Stimulated activated CD4-positive, alpha-beta T cell treated with anti-CD3 and anti-CD28 coated beads, Interleukin-1b, Interleukin-23, amount 100 ng/mL, for 48 hours (primary cell): ENCODE measurements at places on chromosomes 3 and 15.
A peak's percentile ranks its signal among the peaks of the same experiment; 100 is the strongest.

DNA sequence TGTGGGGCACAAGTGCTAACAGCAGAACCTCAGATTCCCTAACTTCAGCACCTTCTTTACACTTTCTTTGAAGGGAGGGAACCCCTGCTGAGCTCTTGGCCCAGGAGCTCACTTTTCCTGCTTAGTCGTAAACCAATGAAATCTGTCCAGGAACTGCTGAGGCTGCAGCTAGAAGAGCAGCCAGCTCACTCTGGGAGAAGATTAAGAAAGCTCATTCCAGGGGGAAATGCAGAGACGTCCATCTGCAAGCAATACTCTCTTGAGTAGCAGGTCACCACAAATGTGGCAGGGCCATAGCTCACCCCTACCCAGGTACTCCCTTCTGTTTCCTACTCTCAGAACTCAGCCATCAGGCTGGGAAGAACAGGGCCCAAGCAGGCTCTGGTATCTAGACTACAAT is 103.3 kb downstream of the WDR76 start:
- no peak for DNase-seq

- no peak for DNase-seq
Observed at GRCh38 chr3:128285042-128285966, 132.0 kb downstream of the EEFSEC start.

DNA sequence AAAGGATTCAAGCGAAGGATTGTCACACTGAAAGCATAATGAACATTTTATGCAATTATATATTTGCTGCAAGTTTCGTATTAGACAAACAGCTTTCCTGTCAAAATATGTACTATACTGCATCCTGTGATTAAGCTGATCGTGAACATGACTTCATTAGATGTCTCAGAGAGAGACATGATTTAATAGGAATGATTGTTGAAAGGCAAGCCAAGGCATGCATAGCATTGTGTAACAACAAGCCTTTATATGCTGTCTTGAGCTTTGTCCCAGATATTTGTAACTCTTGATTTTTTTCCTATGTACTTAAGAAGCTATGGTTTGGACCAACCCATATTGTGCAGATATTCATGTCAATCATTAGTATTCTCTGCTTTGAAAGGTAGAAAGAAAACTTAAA is 309.1 kb downstream of the KCNH8 start:
- DNase-seq = no peak

DNA sequence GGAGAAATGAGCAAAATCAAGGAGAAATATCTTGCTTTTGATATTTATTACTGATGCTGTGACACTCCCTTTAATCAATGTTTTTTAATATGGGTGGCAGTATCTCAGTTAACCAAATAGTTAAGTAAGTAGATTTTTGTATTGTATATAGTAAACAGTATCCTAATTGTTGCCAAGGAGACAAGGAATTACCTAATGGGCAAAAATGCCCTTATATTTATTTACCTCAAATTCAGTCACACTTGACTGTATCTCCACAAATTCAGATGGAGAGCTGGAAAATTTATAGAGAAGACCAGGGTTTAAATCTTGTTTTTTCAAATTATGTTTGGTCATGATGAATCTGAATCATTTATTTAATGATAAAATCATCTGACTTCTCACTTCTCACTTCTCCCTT is 3.6 kb upstream of the CHD2 start:
- DNase-seq = no peak

GRCh38 chr3:150779402-150779858 is 16.5 kb upstream of the SIAH2 start:
- DNase-seq = no peak

DNA sequence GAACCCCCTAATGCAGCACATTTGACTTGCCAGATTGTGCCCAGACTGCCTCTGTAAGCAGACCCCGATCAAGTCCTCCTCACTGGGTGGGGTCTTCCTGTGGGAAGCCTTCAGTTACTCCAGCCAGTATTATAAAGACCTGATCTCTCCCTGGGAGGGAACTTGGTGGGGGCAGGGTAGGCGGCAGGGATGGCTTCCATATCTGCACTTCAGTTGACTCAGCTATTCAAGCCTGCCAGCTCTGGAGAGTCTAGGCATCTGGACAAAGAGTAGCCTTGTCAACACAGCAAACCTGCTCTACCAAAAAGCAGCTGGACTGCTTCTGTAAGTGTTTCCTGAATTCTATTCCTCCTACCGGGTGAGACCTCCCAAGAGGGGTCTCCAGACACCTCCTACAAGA is 21.0 kb upstream of the SLC25A38 start:
- DNase-seq = no peak

DNA sequence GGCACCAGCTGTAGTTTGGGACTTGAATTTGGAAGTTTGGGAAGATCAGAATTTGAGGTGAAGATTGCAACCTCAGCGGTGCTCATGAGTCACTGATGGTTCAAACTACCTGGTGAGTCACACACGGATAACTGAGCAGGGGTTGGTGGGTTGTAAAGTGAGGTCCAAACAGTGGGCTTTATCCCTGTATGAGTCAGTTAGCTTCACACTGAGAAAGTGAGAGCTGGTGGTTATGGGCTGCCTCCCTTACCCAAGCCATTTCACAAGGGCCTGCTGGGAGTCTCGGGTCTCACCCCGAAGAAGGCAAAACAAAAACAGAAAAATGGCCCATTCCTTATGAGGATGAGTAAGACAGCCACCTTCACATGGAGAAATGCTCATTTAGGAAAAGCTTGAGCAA is 77.0 kb downstream of the ITGA11 start:
- no peak for DNase-seq

GRCh38 chr3:126056088-126056487 is 27.8 kb downstream of the SLC41A3 start:
- no peak for DNase-seq

- DNase-seq = no peak
Observed at GRCh38 chr3:69784954-69785514, 45.8 kb downstream of the MITF start.

DNA sequence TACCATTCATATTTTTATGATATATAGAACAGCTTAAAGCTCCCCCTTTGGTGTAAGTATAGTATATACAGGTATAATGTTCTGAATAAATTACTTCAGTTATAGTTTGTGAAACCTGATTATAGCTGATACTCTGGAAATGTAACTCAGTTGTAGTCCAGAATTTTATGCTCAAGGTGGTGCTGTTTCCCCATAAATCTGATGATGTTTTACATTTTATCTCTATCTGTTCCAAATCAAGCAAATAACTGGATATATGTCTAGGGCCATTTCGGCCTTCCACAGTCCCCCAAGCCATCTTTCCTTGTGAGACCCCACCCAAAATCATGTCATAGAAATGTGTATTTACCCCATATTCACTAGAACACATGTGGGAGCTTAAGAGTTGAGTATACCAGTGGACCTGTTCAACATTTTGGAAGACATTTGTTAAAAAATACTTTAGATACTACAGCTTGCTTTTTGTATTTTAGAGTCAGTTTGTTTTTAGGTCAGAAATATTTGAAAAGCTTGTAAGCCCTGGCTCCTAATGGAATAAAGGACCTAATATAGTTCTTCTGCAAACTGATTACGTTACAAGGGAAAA is 107.1 kb downstream of the ATG7 start:
- DNase-seq = no peak

GRCh38 chr3:120350401-120350941 is 1.3 kb upstream of the LRRC58 start:
- no peak for DNase-seq

DNA sequence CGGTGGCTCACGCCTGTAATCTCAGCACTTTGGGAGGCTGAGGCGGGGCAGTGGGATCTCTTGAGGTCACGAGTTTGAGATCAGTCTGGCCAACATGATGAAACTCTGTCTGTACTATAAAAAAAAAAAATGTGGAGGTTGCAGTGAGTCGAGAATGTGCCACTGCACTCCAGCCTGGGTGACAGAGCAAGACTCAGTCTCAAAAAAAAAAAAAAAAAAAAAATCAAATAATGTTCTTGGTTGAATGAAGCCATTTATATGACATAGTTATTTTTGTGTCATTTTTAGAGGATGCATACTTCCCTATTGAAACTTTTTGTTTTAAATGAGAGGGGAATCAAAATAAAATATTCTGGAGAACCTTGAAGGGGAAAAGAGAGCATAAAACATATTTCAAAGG is 3.1 kb downstream of the HMCES start:
- no peak for DNase-seq

GRCh38 chr3:32850226-32850625 is 32.4 kb downstream of the TRIM71 start:
- no peak for DNase-seq

GRCh38 chr3:124620600-124621063 is 109.6 kb upstream of the UMPS start:
- peak; percentile 21 for DNase-seq

DNA sequence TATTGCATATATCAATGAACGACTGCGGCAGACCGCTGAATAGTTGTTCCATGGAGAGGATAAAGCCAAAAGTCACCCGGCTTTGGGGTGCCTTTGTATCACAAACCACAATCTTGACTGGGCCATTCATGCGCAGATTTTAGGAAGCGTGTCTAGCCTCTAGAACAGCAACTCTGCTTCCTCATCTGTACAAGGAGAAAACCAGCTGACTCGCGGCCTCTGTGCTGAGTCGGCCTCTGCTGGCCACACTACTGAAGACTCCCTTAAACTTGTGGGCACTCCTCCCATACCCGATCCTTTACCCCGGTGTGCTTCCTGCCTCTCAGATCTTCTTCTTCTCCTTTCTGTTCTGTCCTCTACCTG is 872 bp downstream of the DLEC1 start:
- DNase-seq = no peak

DNA sequence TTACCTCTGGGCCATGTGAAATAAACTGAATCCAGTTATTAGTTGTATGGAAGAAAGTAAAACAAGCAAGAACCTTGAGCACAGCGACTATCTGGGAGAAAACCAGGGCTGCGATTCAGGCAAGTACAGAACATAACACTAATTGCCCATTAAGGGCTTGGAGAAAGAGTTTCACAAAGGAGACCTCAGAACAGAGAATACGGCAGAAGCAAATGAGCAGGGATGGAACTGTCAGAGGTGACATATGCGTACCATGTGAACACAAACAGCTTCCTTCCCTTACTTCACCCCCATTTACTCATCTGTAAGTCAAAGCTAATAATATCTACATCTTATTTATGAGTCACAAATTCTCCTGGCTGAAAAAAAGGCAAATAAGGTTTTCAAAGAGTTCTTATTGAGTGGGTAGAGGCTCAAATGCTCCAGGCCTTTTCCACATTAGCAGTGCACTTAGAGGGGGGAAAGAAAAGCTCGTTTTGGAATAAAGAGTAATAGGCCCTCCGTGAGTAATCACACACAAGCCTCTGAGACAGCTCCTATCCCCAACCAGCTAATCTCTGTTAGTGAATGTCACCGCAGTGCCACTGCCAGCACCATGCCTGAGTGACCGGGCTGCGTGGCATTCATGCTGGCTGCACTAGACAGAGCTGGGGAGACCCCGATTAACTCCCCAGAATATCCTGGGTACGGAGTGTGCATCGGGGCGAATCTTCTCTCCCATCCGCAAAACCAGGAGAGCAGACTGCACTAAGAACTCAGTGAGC is 2.6 kb downstream of the PCSK6 start:
- DNase-seq = no peak
